Right ventricle myocardium inferior (tissue), 1 donor: ENCODE measurements at places on chromosomes 2 and 18. TPM values are rescaled to one million over a fixed set of nuclear protein-coding genes. Genes with fewer than 3 reads are reported as not detected.

- no peak for DNase-seq
These were observed 49.0 kb upstream of the SP3 start for GRCh38 chr2:174014011-174014698.

DNA sequence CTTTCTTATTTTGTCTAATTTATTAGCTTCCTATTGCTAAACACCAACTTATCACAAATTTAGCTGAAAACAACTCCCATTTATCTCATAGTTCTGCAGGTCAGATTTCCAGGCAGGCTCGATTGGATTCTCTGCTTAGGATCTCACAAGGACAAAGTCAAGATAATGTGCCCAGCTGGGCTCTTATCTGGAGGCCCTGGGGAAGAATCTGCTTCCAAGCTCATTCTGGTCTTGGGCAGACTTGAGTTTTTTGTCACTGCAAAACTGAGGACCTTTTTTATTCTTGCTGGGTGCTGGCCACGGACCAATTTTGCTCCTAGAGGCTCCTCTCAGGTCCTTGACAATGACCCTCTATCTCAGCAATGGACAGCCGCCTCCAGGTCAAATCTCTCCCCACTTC lies 215.5 kb downstream of the TRIB2 start:
- no peak for DNase-seq

MBP gene
- 34.9 TPM for total RNA-seq

NPPC gene
- 16.1 TPM for total RNA-seq

C2orf72 gene
- 0.16 TPM for total RNA-seq

DTNA gene
- 153 TPM for total RNA-seq
